Renal cortical epithelial cell (primary cell): ENCODE measurements at places on chromosomes 1 and 21. TPM values are rescaled to one million over a fixed set of nuclear protein-coding genes. Genes with fewer than 3 reads are reported as not detected.

GRCh38 chr1:208026880-208027438 is 116.0 kb upstream of the CD34 start:
- DNase-seq: no peak

DNA sequence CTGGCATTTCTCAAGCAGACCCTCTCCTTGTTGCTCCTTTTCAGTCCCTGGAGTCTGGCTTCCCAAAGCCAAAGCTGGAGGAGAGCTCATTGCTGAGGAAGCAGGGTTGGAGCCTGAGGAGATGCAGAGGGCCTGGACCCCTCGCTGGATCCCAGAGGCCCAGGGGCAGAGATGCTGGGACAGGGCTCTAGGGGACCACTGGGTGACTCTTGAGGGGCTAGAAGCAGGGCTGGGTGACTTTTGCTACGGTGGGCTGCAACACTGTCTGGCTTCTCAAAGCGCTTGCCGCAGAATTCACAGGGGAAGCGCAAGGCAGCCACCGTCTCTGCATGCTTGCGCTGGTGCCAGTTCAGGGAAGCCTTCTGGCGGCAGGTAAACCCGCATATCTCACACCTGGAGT is 8.8 kb downstream of the ZNF692 start:
- no peak for DNase-seq

DNA sequence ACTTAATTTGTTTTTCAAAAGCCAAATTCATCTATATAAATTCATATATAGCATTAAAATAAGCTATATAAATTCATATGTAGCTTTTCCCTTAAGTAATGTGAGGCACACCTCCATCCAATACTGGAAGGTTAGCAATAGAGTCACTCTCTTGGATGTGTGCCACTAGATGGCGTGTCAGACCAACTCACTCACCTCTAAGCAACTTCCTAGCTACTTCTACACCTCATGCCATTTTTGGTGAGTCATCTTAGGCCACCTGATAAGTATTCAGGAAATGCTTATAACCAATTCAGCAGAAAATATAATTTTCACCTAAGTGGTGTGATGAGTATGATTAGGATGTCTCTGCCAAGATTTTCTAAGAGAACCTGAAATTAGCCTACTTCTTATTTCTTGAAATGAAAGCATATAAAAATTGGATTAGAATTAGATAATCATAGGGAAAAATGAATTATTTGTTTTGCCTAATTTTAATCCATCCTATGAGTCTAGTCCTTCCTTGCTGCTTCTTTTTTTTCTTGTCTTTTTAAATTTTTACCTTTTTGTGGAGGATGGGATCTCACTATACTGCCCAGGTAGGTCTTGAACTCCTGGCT is 34.4 kb upstream of the TADA1 start:
- DNase-seq: peak; percentile 96

The EXTL1 gene
- total RNA-seq: 0.05 TPM in 1 of 2 replicates, not detected in the other

The PEAR1 gene
- 2.1 and 3.9 TPM in 2 replicates for total RNA-seq

The VHLL gene
- total RNA-seq: not detected in 2 replicates
